NCI-H187 (cell line): ENCODE measurements at places on chromosomes 2 and 18.

DNA sequence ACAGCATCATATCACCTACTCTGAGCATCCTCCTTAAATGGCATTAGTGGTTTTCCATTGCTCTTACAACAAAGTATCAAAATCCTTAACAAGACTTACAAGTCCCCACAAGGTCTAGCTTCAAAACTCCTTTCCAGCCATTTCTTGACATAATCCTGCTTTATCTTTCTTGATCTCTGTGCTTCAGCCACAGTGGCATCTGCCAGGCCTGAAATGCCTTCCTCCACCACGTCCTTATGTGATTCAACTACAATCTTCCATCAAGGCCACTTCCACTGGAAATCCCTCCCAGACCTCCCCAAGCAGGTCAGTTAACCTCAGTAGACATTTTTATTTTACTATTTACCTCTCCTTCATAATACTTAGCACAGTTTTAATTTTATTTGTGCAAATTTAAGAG, 83.8 kb upstream of the CCDC150 start:
- DNase-seq: no peak

GRCh38 chr2:182503886-182504285, 77.0 kb upstream of the PDE1A start:
- DNase-seq: no peak

GRCh38 chr2:42725657-42726056, 38.3 kb downstream of the OXER1 start:
- DNase-seq: no peak

DNA sequence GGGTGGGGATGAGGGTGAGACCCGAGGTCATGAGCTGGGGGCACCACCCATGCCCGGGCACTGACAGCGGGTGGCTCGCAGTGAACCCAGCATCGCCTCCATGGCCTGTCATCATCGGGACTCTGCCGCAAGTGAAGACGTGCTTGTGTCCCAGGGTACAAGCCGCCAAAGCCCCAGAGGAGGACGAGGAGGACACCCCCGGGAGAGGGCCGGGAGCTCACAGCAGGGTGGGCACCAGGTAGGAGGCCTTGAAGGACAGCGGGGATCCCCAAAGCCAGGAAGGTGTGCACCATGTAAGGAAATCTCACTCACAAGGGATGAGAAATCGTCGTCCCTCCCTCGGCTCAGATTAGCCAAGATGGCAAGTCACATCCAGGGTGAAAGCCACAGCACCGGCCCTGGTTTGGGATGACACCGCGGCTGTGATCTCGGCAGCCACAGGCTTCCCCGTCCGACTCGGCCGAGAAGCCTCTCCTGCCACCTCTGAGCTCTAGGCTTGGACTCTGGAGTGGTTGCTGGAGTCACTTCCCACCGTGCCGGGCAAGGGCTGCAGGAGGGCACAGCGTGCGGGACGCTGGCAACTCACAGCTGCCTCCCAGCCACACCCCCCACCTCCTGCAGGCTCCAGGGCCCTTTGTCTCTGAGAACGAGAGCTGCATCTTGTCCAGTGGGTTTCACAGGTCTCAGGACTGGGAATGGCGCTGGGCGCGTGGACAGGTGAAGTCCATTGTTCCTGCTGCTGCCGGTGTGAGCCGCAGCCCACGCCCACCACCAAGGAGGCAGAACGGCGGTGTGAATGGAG, 81.6 kb upstream of the CTDP1 start:
- DNase-seq: no peak

- DNase-seq: no peak
Measured at GRCh38 chr2:233186851-233187250, 64.6 kb upstream of the ATG16L1 start.

GRCh38 chr2:226738821-226739544, 60.6 kb downstream of the IRS1 start:
- DNase-seq: no peak

- DNase-seq: no peak
Measured at GRCh38 chr2:233259730-233260129, 8.3 kb downstream of the ATG16L1 start.

DNA sequence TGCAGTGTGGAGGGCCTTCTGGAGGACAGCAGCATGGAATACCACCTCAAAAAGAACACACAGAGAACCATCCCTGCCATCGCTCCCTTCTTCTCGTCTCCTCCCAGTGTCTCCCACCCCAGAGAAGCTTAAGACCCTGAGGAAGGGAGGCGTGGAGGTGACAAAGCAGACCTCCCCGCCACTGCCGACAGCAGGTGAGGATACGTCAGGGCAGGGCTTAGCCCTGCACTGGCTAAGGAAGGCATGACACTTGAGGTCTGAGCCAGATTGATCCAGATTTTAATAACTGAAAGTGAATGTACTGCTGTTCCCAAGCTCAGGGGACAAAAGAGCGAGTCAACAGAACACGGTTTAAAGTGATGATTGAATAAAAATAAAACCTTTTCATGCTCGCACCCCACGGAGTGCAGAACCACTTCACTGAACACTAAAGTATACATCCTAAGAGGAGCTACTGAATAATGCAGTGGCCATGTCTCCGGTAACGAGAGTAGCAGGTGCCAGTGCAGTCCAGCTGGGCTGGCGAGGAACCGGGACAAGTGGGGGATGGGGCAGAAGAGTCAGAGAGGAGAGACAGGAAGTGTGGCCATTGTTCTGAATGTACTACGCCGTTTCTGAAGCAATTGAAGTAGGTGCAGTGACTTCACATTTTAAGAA, 391.0 kb downstream of the CDH2 start:
- peak; percentile 89 for DNase-seq

DNA sequence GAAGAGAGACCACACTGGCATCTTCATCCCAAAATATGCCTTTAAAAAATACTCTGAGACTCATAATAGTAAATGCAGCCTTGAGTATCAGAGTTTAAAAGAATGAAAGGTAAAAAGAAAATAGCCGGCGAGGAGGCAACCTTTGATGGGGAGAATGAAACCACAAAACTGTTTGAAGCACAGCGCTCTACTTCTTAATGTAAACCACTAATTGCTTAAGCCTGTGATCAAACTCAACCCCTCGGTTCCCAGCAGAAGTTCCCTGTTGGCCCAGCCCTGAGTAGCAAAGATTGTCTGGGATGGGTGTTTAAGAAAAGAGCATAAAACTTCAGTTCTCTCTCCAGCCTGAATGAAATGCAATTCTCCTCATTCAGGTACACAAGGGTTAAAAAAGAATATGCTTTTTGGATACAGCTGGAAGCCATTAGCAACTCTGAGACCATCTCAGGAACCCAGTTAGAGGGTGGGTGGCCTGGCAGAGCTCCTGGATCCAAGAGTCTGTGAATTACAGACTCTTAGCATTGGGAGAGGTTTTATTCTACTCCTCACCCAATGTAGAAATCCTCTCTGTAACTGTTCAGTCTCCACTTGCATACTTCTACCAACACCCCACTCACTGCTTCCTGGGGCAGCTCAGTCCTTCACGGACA, 44.8 kb downstream of the VIT start:
- DNase-seq: no peak

GRCh38 chr2:190891372-190891771, 10.8 kb downstream of the GLS start:
- no peak for DNase-seq

- peak; percentile 82 for DNase-seq
Measured at GRCh38 chr2:19362755-19363473, 4.5 kb upstream of the OSR1 start.

DNA sequence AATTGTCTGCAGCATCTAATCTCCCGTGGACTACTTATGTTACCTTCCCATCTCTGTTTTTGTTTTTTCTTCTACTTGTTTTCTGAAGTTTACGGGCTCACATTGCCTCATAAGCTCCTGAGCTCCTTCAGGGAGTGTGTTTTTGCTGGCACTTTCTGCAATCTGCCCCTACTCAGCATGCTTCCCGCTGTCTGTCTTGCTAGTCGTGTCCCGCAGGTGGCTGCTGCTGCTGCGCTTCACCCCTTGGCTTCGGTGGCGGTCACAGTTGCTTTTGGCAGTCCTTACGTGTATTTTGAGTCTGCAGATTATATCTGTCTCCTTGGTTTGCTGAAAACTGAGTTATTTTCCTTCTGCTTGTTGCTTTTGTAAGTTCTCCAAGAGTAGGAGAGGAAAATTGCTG, 37.3 kb downstream of the FER1L5 start:
- DNase-seq: no peak

DNA sequence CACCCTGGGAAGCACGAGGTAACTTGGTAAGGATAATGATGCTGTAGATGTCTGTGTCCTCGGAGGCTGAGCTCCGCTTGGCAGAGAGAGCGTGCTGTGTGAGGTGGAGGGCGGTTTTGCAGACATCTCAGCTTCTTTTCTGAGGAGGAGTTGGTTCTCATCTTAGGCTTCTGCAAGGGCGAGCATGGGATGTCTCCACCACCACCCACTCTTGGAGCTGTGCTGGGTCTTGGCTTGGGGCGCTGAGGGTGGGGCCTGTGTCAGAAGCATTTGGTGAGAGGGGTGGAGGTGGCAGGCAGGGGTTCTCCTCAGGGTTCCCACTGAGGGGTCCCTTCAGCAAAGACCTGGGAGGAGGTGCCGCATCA, 9.2 kb downstream of the OXER1 start:
- no peak for DNase-seq

DNA sequence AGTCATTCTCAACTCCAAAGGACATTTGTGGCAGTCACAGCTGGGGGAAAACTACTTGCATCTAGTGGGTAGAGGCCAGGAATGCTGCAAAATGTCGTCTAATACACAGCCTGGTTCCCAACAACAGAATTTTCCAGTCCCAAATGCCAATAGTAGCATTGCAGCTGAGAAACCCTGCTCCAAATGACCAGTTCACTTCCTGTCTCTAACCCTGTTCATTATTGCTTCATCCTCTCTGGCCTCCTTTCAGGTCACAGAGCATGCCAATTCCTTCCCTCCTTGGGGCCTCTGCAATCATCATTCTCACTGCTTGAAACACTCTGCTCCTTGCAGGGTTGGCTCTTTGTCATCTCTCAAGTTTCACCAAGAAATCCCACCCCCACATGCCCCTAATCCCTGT, 139.1 kb downstream of the IRS1 start:
- DNase-seq: no peak

DNA sequence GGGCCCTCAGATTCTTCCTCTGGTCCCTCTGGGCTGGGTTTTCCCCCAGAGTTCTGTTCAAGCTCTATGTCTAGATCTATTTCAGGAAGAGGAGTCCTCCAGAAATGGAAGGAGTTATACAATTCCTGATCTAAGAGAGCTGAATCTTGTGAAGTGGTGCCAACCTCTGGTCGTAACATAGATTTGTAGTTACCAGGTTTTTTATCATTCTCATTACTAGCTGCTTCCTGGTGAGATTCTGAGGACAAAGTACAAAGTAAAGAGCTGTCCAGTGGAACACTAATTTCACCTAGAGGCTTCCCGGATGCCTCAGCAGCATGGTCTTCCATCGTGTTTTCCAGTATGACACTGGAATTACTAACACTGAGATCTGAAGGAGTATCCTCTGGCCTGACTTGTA, 44.1 kb downstream of the PPP4R1 start:
- no peak for DNase-seq

GRCh38 chr2:157480182-157480961, 36.5 kb upstream of the CYTIP start:
- no peak for DNase-seq

DNA sequence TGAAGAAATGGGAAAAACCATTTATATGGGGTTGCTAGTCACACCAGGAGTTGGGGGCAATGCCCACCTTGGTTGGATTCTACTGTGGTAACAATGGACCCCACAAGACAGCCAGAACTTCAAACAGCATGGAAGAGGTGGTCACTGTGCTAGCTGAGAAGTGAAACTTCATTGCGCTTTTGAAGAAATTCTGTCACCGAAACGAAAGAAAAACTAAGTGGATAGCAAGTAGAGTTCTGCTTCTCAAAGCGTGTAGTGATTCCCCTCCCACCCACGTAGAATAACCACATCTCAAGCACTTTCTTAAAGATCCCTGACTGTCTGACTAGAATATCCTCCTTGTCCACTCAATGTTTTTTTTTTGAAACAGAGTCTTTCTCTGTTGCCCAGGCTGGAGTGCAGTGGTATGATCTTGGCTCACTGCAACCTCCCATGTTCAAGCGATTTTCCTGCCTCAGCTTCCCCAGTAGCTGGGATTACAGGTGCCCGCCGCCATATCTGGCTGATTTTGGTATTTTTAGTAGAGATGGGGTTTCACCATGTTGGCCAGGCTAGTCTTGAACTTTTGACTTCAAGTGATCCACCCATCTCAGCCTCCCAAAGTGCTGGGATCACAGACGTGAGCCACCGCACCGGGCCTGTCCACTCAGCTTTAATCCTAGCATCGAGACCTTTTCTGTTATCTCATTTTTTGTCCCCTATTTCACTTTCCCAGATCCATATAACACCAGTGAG, 30.1 kb upstream of the CCL20 start:
- no peak for DNase-seq

DNA sequence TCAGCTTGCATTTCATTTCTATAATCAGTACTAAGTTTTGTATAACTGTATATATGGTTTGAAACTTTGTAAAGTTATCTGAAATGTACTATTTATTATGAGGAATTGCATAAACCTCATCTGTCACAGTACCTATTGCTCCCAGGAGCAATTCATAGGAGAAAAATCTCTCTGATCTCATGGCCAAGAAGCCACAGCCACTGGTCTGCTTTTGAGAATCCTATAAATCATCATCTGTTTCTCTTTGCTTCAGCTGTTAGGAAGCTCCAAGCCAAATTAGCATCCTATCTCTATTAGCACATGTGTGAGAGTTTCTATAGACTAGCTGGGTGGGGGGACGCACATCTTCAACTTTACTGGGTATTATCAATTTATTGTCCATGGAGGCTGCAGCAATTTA, 210.3 kb downstream of the CYP26B1 start:
- no peak for DNase-seq

DNA sequence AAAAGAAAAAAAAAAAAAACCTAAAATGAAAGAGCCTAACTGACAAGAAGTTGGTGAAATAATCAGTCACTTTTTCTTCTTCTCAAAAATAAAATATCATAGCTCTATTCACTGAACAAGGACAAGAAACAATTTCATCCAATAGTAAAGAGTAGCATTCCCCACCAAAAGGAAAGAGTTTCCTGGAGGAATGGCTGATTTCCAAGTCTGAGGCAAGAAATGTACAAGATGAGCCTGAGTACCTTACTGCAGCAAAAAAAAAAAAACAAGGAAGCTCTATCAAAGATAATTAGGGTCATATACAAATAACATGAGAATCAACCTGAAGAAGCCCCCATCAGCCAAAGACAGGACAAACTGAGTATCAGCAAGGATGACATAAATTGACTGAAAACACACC, 11.5 kb downstream of the ROCK1 start:
- DNase-seq: no peak

- DNase-seq: no peak
Measured at GRCh38 chr2:141021109-141021508, 1109.7 kb downstream of the LRP1B start.

- DNase-seq: no peak
Measured at GRCh38 chr2:175317751-175318150, 136.2 kb upstream of the ATP5MC3 start.

DNA sequence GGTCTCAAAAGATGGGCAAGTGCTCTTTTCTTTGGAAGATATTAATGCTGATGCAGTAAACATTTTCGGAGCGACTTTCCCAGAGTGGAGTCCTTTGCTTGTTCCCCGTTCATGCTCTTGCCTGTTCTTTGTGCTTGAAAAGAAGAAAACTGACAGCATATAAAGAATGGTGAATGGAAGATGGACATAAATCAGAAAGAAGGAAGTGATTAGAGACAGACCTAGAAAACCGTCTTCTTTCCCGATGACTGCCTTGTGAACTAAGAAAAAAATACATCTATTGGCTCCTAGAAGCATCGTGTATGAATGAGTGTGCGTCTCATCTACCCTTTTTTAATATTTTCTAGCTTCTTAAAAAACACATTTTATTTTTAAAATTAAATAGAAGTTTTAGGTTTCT, 740.1 kb upstream of the FANCL start:
- no peak for DNase-seq
